ENCODE measurements at places on chromosomes 2 and 18.

DNA sequence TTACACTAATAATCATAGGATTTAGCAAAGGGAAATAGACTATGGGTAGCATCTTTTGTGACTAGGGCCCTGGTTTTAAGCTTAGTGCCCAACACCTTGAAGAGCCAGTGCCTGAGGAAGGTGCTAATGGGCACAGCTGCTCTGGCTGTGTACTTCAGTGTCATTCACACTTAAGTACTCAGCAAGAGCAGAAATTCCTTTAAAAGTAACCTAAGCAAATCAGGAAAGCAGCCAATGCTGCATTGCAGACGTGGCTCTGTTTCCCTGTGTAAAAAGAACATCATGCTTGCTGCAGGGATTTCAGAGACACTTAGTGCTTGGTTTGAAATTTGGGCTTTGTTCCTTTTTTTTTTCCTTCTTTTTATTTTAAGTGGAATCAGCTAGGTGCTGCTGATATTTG is 505.4 kb downstream of the SUCLG1 start:
- no peak for DNase-seq

GRCh38 chr2:120710256-120710655 is 25.4 kb upstream of the GLI2 start:
- peak; percentile 52 for DNase-seq

DNA sequence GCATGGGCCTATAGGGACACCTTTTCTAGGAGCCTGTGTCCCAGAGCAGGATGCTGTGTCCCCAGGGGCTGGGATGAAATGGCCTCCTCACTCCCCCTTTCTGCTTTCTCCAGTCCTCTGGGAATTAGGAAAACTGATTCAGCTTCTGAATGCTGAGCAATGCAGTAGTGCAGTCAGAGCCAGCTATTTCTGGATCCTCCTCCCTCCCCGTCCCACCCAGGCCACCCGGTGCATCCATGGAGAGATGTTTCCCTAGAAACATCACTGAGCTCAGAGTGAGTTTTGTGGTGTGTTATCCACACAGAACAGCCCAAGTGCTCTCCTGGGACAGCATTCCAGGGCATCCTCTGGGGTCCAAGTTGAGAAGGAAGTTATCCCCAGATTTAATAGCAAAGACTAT is 125.5 kb downstream of the LOXHD1 start:
- DNase-seq = no peak

DNA sequence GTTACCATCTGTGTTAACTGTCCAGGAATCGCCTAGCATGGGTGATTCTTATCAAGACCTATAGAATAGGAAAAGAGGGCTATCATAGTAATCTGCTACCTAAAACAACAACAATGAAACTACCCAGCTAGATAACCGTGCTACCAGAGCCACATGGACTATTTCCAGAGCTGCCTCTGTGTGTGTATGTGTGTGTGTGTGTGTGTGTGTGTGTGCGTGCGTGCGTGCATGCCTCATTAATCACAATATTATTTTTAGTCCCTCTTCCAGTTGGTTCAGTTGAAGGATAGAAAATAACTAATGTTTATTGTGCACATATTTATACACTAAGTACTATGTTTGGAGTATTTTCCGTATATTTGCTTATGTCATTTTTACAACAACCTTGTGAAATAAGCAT is 201.1 kb downstream of the SP3 start:
- DNase-seq = no peak

- DNase-seq = no peak
Observed at GRCh38 chr2:15278296-15278695, 282.8 kb downstream of the NBAS start.

- no peak for DNase-seq
Observed at GRCh38 chr2:64376926-64377325, 77.0 kb upstream of the LGALSL start.

DNA sequence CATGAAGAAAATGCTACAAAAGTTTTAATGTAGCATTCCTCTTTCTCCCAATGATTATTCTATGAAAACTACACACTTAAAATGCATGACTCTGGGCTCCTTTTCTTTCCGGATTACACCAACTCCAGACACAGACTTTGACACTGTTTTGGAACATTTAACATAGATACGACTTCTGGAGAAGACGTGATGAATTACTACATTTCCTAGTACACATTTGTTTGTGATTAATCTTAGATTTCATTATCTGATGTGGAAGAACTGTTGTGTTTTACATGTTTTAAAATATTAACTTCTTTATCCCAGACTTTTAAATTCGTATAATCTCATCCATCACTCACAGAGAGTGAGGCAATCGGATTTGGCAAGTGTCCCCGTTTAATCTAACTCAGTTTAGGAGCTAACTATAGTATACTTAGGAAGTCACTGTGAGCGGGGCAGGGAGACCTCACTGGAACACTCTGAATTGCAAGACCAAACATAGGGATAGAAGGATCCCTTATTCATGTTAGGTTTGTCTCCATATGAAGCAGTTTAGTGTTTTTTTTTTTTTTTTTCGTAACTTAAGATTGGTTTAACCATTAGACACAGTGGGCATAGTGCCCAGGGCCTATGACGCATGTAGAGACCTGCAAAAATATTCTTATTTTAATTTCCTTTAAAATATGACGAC is 66.7 kb downstream of the PDE1A start:
- no peak for DNase-seq

DNA sequence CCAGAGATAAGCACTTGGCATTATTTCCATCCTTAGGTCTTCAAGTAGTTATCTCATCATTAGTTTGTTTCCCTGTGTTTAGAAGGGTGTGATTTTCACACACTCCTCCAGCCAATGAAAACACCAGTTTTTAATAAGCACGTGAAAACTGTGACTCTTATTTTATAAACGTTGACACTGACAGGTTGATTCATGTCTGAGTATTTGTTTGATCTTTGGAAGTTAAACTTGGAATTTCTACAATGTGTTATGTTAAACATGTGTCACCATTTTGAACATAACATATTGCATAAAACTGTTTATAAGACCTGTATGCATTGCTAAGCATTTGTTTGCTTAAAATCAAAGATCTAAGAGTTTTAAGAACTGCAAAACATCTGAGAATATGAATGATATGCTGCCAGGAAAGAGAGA is 27.6 kb downstream of the SLC40A1 start:
- DNase-seq = no peak

DNA sequence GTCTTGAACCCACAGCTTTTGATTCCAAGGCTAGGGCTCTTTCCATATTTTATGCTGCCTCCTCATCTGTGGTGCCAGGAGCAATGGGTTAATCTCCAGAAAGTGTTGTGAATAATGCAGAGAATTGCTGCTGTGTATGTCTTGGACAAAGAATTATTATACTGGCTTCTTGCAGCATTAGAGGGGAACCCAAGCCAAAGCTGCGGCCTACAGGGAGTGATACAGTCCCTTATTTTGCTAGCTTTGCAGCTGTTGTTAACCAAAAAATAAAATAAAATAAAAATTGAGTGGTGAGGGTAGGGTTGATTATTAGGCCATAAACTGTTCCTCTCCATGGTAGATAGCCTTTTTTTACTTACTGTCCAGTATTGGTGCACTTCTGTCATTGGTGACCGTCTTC is 16.7 kb downstream of the WIPF1 start:
- no peak for DNase-seq

DNA sequence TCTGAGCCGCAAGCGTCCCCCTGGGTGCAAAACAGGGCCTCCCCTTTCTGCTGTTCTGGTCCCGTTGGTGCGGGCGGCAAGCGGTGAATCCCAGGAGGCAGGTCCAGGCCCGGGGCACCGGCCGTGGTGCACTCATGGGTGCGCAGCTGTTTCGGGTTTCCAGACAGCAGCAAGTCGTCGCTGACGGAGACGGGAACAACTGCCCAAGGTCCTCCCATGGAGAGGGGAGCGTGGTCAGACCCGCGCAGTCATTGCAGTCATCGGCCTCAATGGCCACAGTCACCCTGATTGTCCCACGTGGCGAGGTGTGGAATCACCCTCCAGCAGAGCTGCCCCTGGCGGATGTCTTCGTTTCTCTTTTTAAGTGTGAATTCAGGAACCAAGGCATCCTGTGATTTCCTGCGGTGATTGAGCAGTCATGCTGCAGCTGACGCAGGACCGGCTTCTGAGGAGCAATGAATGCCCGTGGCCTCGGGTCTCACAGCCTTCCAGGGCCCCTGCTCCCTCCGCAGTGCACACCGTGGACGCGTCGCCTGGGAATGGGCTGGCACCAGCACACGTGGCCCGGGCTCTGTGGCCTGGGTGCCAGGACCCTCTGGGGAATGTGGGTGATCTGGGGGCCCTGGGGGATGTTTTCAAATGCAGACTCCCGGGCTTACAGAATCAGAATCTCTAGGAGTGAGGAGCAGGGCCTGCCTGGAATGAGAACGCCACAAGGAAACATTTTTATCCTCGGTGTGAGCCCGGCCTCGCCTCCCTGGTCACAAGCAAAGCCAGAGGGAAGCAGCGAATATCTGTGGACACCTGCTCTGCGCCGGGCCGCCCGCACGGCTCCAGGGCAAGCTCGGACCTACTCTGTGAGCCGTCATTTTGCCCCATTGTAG is 244.2 kb upstream of the SALL3 start:
- no peak for DNase-seq

DNA sequence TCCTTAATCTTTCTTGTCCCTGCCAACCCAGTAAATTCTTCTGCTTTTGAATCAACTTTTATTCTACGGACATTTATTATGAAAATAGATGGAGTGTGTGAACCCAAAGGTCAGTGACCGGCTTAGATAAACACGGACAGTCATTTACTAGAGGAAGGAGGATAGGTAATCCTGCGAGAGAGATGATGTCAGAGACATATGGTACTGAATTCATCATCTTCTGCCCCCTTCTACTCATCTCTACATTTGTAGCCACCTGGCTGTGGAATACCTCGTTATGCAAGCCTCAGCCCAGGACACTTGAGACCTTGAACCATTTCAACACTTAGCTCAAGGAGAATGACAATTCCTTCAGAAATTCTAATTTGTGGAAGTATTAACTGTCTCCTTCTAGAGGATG is 443.6 kb downstream of the TDRD15 start:
- no peak for DNase-seq

DNA sequence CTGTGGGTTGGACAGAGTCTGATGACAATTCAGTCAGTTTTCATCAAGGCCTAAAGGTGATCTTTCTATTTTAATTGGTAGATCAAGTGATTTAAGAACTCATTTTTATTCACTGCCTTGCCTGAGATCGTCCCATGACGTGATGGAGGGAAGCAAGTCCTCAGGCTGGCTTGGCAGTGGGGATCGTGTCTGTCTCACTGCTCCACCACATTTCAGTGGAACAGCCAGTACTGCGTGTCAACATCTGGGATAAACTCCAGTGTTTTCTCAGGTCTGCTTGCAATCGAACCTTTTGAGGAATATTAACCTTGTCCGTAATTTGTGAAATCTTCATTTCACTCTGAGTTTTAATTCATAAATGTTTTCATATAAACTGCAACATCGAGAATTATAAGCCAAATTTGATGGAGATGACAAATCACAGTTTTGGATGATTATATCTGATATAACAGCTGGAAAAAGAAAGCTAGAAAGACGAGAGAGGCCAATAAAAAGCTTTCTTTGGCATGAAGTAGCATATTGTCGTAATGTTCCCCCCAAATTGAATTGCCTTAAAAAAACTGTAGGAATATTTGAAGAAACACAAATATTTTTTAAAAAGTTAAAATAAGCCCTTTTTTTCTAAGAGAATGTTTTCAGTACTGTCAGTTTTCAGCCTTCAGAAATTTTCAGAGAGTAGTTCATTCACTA is 414.7 kb upstream of the SPRED2 start:
- no peak for DNase-seq

DNA sequence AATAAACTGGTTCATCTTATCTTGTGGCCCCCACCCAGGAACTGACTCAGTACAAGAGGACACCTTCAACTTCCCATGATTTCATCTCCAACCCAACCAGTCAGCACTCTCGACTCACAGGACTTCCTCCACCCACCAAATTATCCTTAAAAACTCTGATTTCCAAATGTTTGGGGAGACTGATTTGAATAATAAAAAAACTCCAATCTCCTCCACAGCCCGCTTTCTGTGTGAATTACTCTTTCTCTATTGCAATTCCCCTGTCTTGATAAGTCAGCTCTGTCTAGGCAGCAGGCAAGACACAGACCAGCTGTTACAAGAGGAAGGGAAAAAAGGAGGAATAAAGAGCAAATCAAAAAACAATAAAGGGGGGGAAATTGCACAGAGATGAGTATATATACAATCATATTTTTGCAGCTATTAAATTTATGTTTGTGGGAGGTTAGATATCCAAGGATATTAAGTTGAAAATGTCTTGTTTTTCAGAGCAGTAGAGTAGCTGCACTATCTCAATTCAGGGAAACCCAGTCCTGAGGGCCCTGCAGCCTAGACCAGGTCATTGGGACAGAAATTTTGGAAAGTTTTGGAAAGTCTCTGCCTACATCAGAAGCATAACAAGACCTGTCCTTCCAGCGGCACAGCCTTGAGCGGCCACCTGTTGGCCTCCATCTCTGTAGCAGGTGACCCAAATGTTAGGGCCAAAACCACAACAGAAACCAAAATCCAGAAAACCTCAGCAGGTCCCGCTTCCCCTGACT is 32.8 kb upstream of the SIGLEC15 start:
- no peak for DNase-seq

- no peak for DNase-seq
Observed at GRCh38 chr2:239579524-239580198, 178.8 kb upstream of the HDAC4 start.

DNA sequence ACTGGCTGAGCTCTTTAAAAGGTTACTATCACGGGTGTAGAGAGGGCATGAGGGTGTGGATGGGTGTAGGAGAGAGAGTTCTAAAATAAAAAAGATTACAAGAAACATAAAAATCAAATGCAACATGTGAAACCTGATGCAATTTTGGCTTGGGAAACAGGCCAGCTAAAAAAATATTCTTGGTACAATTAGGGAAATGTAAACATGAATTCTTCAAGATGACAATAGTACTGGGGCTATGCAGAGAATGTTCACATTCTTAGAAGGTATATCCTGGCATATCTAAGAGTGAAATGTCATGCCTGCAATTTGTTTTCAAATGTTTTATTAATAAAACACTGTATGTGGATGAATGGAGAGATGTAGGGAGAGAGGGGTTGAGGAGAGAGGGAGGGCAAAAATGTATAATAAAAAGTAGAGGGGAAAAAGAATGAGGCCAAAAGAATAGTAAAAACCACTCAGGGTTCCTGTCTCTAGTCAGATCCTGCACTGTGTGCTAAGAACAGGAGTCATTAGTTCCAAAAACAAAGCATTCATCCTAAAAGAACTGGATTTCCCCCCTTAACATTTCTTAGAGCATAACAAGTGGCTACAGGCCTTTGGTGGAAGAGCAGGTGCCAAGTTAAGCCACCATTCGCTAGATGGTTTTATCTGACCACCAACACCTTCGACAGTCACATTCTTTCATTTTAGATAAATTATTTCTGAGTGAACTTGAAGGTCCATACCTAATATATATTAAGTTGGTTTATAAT is 77.3 kb downstream of the LPIN2 start:
- DNase-seq = no peak

- no peak for DNase-seq
Observed at GRCh38 chr18:58761970-58762780, 90.9 kb downstream of the MALT1 start.

DNA sequence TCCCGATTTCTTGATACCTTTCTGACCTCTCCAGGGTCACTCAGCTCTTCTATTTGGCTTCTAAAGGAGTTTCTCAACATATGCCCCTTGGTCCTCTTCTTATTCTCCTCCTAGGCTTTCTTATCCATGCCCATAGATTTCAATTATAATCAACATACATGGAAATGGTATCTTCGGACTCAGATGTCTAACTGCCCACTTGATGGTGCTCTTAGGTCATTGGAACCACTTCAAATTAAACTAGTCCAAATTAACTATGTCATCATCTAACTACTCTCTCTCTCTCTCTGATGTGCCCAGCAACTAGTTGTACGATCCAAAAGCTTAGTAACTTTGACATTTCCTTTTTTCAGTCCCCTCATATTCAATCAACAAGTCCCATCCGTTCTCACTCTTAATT is 43.2 kb upstream of the GPR75 start:
- DNase-seq = no peak
